ENCODE measurements at places on chromosomes 4 and X. TPM values are rescaled to one million over a fixed set of nuclear protein-coding genes. Genes with fewer than 3 reads are reported as not detected.

HAND2 gene
- total RNA-seq: 2.5 TPM

DNA sequence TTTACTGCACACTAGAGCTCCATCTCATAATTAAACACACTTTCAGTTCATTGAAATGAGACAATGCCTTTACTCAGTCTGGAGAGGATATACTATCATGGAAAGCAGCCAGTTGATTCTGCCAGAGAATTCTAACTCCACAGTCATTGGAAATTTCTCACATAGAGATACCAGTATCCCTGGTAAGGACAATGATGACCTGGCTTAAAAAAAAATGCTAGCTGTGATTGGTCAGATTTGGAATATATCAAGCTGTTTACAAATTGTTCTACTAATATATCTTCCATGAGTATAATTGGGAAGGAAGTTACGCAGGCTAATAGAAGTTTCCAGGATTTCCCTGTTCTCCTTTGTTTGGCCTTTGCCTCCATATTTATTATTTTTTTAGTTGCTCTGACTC lies 34.5 kb upstream of the TLL1 start:
- DNase-seq: no peak

DNA sequence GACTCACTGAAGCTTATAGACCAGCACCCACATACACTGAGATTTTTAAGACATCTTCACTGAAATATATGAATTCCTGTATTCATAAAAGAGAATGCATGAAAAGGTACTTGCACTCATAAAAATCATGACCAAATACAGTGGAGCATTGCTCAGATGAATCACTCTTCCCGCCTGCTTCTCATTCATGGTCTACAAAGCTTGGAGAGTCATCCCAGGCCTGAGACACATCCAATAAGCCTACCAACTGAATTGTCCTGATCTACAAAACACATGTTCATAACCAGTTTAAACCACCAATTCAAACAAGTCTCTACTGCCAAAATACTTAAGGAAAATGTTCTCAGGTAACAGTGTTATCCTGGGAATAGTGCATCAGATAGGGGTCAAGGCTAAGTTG lies 38.1 kb downstream of the PROM1 start:
- DNase-seq: no peak

- DNase-seq: no peak
Measured at GRCh38 chr4:159770401-159770800, 667.5 kb downstream of the RAPGEF2 start.

TTC29 gene
- total RNA-seq: not detected

DNA sequence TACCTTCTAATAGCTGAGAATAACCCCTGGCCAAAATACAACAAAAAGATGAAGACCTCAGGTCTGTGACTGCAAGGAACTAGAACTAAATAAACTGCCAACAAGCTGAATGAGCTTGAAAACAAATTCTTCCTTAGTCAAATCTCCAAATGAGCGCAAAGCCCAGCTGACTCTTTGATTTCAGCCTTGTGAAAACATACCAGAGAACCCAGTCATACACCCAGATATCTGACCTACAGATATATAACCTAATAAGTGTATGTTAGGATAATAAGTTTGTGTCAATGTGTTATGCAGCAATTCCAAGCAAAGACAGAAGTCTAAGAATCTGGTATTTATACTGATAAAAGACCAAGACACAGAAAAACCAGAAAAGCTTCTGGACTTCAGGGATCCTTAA lies 38.0 kb upstream of the ADGRL3 start:
- DNase-seq: no peak

GABRE gene
- 3.0 TPM for total RNA-seq

RS1 gene
- total RNA-seq: not detected

DNA sequence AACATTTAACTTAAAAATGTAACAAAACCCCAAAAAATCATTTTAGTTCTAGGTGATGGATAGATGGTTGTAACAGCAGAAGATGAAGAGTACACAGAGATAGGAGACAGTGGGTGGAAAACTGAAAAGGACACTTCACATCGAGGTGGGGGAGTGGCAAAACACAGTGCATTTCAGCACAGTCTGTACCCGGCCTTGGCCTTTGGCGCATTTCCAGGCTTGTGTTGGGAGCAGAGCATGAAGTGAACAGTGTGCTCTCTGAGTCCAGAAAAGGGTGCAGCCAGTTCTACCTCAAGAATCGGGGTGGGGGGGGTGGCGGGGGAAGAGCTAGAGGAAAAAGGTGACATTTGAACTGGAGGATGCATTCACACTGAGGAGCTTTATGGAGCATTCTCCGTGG lies 4.3 kb downstream of the TSPYL2 start:
- DNase-seq: no peak

DNA sequence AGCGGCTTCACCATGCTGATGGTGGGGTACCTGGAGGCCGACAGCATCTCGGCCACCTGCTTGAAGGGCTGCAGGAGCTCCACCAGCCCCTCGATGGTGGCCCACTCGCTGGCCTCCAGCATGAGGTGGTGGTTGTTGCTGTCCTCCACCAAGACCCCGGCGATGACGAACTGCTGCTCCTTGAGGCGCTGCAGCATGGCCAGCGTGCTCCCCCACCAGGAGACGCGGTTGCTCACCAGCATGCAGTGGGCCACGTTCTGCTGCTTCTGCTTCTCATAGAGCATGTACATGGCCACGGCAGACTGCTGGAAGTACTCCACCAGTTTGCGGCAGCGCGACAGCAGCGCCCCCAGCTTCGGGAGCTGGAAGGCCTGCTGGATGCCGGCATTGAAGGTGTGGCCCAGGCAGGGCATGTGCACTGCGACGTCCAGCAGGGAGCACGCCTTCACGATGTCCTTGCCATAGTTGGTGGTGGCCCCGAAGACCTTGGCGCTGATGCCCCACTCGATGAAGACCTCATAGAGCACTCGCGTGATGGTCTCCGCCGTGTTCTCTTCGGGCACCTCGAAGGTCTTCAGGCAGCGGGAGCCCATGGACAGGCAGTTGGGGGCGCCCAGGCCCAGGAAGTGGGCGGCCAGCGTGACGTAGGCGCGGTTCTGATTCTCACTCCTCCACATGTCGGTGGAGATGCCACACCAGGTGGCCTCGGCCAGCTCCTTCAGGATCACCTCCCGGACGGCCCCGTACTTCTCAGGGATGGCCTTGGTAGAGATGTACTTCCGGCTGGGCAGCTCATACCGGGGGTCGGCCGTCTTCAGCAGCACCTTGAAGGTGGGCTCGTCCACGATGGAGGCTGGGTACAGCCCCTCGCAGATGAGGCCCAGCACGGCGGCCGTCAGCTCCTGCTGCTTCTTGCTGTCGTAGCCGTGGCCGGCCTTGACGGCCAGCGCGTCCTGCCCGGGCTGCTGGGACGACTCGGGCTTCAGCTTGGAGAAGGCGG lies 11.0 kb downstream of the DHRSX start:
- no peak for DNase-seq

GRCh38 chr4:119659576-119659975 lies 31.0 kb upstream of the PDE5A start:
- peak; percentile 4 for DNase-seq

DNA sequence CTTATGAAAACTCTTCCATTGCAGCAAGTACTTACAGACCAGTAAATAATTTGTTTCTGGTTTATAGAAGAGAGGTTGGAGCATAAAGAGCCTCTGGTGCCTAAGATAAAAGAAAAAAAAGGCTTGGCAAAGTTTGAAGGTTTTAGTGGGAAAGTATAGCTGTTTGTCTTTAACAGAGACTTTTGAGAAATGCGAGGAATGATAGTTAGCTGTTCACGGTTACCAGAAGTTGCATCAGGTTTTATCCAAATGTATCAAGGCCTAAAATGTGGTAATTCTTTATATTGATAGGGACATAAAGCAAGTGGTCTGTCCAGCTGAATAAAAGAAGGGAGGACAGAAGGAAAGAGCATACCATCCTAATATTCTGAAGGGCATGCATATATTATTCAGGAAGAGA lies 29.3 kb downstream of the RAP1GDS1 start:
- no peak for DNase-seq

- no peak for DNase-seq
Measured at GRCh38 chr4:41189076-41189475, 25.3 kb downstream of the APBB2 start.

NIPAL1 gene
- 0.54 TPM for total RNA-seq

GRCh38 chr4:7367406-7367805 lies 67.3 kb downstream of the PSAPL1 start:
- DNase-seq: no peak

GRCh38 chr4:159134429-159134828 lies 31.6 kb downstream of the RAPGEF2 start:
- no peak for DNase-seq

STOX2 gene
- total RNA-seq: 3.3 TPM

S100G gene
- total RNA-seq: not detected

CYSLTR1 gene
- total RNA-seq: not detected

DNA sequence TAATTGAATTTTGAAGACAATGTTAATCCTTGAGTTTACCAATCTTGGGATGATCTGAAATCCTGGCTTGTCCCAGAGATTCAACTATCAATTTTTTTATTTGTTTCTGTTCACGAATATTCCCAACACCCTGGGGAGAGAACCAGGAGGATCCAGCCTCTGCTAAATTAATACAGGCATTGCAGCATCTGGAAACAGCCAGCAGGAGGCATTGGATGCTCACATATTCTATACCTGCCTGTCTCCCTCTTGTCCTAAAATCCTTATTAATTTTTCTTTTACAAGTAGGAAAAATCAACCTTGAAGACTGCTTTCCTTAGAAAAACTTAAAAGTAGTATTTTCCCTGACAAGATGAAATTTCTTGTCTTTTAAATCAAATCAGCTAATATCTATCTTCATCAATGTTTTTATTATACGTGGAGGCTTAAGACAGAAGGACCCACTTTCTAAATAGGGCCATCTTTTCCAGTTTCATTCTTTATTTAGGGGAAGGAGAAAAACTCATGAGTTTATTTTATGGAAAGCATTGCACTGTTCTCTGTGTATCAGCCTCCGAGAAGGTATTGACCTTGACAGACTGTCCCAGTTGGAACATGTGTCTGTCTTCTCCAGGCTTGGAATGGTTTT lies 102.4 kb downstream of the CLNK start:
- peak; percentile 20 for DNase-seq

TBC1D8B gene
- 1.7 TPM for total RNA-seq

GRCh38 chr4:10296730-10297129 lies 160.5 kb downstream of the ZNF518B start:
- no peak for DNase-seq

FAM114A1 gene
- total RNA-seq: 37.1 TPM

- DNase-seq: no peak
Measured at GRCh38 chr4:56243107-56243506, 144.2 kb downstream of the AASDH start.

DNA sequence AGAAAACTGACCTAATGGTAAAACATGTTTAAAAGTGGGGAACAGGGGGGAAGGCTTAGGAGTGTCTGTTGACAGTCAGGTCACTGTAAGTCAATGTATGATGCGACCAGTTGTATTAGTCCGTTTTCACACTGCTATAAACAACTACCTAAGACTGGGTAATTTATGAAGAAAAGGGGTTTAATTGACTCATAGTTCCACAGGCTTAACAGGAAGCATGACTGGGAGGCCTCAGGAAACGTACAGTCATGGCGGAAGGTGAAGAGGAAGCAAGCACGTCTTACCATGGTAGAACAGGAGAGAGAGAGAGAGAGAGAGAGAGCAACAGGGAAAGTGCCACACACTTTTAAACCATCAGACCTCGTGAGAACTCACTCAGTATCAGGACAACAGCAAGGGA lies 13.0 kb upstream of the PLAC1 start:
- peak; percentile 21 for DNase-seq

GRCh38 chr4:51853027-51853682 lies 10.2 kb downstream of the DCUN1D4 start:
- no peak for DNase-seq

- no peak for DNase-seq
Measured at GRCh38 chrX:133609166-133609565, 193.9 kb upstream of the GPC4 start.

- no peak for DNase-seq
Measured at GRCh38 chr4:152729466-152729865, 49.7 kb upstream of the TMEM154 start.

DNA sequence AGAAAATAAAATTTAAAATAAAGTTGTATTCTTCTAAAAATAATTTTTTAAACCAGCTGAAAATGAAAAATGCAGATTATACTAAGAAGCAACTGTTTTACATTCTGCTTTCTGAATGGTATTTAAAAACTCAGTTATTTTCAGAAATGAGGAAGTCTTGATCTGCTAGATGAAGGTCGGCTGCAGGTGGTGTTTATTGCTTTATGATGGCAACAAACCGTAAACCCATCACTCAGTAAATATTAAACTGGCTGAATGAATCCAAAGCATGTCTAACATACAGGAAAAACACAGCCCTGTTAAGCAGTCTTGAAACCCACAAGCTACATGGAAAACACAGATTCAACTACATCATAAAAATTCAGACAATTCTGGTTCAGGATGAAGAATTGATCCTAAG lies 29.3 kb downstream of the DYNLT3 start:
- DNase-seq: no peak

BRS3 gene
- total RNA-seq: not detected

DNA sequence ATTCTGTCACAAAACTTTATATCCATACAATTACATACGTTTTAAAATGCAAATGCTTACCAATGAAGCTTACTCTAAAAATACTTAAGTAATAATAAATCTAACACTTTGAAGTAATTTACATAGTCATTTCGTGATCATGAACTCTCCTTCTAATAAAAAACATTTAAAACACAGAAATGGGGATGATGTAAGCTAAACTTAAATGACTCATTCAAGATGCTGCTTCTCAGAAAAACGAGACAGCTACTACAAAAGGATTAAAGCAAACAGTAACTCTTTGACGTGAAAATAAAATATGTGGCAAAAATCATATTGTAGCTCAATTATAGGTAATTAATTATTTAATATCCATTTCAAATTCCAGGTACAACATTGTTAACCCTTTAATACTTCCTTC lies 148.7 kb downstream of the FGF16 start:
- DNase-seq: no peak

DNA sequence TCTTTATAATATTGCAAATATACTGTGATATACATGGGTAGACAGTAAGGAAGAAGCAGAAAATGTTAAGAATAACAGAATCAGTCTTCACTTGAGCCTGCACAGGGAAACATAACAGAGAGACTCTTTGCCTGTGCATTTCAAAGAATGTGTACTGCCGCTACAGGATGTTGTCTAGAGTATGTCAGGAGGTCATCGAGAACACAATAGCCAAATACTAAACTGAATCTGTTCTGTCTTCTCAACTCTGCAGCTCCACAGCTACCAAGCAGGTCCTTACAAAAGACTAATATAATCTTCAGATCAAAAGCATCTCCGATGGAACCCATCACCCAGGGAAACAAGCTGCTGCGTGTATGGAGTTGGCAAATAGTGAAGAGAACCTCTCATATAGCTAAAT lies 471.5 kb downstream of the PCDH10 start:
- no peak for DNase-seq

AFF2 gene
- total RNA-seq: 0.06 TPM

DNA sequence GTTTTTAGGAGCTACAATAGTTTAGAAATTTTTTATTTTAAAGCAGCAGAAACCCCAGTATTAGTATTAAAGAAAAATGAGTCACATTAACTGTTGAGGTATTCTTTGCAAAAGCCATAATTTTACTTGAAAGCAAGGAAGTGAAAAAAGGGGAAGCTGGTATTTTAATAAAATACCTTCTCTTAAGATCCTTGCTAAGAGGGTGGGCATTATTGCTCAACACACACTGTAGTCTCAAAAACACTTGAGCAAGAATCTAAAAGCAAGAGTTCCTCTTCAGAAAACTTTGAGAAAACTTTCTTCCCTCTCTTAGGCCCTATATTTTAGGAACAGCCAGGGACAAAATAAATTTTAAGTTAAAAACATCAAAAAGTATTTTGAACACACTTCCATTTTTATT lies 259.4 kb upstream of the DIAPH2 start:
- no peak for DNase-seq

Measured in Daoy (cell line).